ENCODE measurements at places on chromosomes 16 and 17.

- no peak for DNase-seq
Measured at GRCh38 chr16:65494080-65494479, 372.2 kb upstream of the CDH11 start.

DNA sequence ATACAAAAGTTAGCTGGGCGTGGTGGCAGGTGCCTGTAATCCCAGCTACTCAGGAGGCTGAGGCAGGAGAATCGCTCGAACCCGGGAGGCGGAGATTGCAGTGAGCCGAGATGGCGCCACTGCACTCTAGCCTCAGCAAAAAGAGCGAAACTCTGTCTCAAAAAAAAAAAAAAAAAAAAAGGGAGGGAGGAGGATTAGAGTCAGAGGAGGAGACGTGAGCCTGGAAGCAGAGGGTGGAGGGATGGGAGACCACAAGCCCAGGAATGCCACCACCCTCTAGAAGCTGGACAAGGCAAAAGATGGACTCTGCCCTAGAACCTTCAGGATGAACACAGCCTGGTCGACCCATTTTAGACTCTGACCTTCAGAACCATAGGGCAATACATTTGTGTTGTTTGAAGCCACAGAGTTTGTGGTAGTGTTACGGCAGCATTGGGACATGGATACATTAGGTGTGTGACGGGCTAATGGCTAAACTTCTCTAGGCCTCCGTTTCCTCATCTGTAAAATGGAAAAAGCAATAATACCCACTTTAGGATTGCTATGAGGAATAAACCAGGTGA is 2.1 kb upstream of the SMIM22 start:
- no peak for DNase-seq

- no peak for DNase-seq
Measured at GRCh38 chr17:4643676-4644075, 2.2 kb upstream of the ALOX15 start.

DNA sequence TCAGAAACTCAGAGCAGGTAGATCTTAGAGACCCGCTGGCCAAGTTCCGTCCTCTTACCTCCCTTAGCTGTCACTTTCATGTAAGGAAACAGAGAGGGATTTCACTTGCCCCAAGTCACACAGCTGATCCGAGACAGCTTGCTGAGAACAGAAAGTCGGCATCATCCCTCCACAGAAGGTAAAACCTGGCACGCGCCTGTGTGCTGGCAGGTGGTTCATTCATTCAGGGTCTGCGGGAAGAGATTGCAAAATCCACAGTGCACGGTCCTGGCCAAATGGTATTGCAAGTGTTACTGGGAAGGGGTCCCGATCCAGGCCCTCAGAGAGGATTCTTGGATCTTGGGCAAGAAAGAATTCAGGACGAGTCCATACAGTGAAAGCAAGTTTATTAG is 139.4 kb upstream of the RPH3AL start:
- DNase-seq, result no peak

- DNase-seq, result no peak
Measured at GRCh38 chr17:45747911-45748310, 36.2 kb upstream of the CRHR1 start.

DNA sequence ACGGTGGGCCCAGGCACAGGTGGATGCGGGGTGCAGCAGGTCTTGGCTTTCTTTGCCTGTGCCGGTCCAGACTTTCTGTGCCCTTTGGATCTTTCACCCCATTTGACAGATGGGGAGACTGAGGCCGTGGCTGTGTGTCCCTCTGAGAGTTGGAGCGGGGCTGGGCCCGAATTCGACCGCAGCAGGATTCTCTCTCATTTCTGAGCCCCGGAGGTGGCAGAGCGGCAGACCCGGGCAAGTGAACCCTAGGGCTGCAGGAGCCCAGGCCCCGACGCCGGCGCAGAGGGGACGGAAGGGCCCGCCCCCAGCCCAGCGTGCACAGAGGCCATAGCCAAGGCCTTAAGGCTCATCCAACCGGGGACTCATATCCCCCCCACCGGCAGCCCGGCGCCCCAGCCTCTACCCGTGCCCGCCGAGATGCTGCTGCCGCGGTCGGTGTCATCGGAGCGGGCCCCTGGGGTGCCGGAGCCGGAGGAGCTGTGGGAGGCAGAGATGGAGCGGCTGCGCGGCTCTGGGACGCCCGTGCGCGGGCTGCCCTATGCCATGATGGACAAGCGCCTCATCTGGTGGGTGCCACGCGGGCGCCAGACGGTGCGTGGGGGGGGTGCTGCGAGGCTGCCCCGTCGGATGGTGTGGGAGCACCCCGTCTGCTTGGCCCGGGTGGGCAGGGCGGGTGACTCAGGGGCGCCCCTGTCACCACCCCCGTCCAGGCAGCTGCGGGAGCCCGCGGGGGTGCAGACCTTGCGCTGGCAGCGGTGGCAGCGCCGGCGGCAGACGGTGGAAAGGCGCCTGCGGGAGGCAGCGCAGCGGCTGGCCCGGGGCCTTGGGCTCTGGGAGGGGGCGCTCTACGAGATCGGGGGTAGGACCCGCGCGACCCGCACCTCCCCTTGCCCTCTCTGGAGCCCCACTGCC is 857 bp downstream of the TMC8 start:
- peak; percentile 65 for DNase-seq

- DNase-seq, result peak; percentile 69
Measured at GRCh38 chr16:3819746-3820724, 60.5 kb downstream of the CREBBP start.

DNA sequence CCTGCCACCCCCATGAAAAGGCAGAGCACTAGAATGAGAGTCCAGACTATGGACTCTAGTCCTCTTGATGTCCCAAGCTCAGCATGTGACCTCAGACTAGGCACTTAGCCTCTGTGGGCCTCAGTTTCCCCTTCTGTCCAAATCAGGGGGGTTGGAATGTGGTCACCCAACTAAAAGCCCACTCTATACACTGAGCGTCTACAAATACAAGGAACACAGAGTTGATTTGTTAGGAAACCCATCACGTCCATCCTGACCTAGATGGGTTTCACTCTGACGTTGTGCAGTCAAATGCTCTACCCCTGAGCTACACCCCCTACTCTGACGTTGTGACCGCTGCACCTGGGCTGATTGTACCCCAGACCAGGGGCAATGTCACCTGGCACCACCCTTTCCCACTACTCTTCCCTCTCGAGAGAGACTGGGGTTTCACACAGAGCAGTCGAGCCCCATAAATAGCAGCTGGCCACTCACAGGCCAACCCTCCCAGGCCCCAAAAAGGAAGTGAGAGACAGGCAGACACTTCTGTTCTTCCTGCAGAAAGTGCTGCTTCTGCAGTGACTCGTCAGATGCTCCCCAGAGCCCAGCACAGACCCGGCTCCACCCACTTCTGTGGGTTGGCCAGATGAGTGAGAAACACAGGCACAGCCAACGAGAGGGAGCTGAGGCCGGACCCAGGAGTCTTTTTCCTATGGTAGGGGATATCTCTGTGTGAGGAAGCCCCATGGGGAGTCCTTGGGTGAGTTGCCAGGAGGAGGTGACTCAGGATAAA is 16.1 kb upstream of the TNFRSF13B start:
- peak; percentile 70 for DNase-seq

GRCh38 chr17:382644-383533 is 30.3 kb upstream of the RPH3AL start:
- no peak for DNase-seq

GRCh38 chr16:13186813-13187212 is 285.4 kb downstream of the SHISA9 start:
- no peak for DNase-seq

GRCh38 chr17:79098282-79098867 is 23.8 kb downstream of the ENGASE start:
- no peak for DNase-seq

DNA sequence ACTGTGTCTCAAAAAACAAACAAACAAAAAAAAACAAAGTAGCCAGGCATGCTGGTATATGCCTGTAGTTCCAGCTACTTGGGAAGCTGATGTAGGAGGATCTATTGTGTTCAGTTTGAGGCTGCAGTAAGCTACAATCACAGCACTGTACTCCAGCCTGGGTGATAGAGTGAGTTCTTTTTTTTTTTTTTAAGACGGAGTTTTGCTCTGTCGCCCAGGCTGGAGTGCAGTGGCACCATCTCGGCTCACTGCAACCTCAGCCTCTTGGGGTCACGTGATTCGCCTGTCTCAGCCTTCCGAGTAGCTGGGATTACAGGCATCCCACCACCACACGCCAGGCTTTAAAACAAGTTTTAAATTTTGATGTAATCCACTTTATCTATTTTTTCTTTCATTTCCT is 80.2 kb upstream of the STAC2 start:
- no peak for DNase-seq

DNA sequence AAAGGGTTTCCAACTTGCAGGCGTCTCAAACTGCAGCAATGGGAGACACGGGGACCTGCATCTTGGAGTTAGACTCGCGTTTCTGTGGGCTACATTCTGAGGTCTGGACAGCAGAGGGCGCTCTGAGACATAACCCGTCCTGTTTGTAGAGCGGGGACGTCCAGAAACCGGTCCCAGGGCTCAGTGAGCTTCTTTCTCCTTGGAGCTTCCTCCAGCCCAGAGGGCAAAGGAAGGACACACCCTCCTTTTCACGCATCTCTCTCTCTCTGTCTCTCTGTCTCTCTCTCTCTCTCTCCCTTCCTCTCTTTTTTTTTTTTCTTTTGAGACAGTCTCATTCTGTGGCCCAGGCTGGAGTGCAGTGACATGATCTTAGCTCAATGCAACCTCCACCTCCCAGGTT is 19.8 kb downstream of the COX4I1 start:
- peak; percentile 81 for DNase-seq

DNA sequence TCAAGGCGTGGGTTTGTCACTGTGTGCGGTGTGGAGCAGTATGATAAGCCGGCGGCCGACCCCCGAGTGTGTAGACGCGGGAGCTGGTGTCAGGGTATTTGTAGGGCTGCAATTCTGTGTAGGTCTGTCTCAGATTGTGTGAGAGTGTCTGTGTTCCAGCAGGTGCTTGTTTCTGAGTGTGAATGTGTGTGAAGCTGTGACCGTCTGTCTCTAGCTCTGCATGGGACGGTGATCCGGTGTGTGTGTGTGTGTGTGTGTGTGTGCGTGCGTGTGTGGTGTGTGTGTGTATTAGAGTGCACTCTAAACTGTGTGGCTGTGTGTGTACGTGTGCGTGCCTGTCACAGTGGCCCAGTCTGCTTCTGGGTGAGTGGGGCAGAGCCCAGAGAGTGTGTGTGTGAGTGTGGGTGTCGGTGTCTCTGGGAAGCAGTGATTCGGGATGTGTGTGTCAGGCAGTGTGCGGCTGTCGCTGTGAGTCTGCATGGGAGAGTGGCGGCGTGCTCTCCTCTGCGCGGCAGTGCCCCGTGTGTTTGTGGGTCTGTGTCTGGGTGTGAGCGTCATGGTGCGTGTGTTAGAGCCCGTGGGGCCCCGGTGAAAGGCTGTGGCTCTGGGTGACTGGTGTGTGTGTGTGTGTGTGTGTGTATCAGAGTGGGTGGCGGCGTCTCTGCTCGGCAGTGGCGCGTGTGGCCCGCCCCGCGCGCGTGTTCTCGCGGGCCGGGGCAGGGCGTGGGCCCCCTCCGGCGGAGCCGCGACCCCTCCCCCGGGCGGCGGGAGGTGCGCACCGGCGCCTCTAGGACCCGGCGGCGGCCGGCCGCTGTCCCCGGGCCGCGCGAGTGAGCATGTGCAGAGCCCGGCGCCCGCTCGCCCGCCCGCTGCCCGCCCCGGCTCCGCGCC is at the start of gene WSCD1:
Gene WSCD1, plus strand, starts transcription at position 841 of the 891 bp plus-strand sequence. CDS start 10,280 bp downstream, outside the sequence.
- no peak for DNase-seq

- no peak for DNase-seq
Measured at GRCh38 chr17:2235265-2235664, 68.3 kb downstream of the SMG6 start.

DNA sequence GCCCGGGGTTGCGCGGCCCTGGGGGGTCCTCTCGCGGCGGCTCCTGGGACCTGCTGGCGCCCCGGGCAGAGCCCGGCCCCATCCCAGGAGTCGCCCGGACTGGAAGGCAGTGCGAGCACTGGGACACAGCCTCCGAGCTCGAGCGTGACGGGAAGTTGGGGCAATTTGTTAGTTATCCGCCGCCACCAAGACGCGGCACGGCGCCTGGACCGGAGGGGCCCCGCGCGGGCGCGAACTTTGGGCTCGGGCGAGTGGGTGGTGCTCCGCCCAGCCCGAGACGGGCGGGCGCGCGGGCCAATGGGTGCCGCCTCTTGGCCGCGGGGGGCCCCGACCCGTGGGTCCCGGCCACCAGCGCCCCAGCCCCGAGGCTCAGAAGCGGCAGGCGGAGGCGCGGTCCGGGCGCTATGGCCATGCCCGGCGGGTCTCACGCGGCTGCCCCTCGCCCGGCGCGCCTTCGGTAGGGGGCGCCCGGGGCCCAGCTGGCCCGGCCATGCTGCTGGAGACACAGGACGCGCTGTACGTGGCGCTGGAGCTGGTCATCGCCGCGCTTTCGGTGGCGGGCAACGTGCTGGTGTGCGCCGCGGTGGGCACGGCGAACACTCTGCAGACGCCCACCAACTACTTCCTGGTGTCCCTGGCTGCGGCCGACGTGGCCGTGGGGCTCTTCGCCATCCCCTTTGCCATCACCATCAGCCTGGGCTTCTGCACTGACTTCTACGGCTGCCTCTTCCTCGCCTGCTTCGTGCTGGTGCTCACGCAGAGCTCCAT is at the start of gene ADORA2B:
Gene ADORA2B, plus strand, starts transcription at position 372 of the 768 bp plus-strand sequence. Its CDS starts 119 bp downstream, at position 491.
- peak; percentile 28 for DNase-seq

DNA sequence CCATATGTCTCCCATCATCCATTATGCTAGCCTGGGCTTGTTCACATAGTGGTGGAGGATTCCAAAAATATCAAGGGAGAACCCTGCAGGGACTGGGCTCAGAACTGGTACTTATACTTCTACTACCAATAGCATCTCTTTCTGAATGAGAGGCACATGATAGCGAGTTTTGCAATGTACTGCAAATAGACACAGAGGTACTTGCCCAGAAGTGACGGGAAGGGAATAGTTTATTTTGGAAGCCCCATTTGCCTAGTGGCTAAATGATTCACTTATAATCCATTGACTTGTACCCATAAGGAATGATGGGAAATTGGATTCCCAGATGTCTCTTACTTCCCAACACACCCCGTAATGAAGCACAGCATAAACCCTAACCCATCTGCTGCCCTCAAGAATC is 124.8 kb upstream of the ERCC4 start:
- no peak for DNase-seq

GRCh38 chr16:27945233-27945973 is 118.1 kb downstream of the GSG1L start:
- DNase-seq, result no peak

- DNase-seq, result no peak
Measured at GRCh38 chr17:33436321-33436720, 143.2 kb upstream of the ASIC2 start.

GRCh38 chr16:67963662-67964321 is 4.6 kb downstream of the SLC12A4 start:
- no peak for DNase-seq
